ENCODE measurements at places on chromosomes 11 and 22.

- DNase-seq, result no peak
Measured at GRCh38 chr22:37669586-37669985, 5.8 kb upstream of the LGALS1 start.

DNA sequence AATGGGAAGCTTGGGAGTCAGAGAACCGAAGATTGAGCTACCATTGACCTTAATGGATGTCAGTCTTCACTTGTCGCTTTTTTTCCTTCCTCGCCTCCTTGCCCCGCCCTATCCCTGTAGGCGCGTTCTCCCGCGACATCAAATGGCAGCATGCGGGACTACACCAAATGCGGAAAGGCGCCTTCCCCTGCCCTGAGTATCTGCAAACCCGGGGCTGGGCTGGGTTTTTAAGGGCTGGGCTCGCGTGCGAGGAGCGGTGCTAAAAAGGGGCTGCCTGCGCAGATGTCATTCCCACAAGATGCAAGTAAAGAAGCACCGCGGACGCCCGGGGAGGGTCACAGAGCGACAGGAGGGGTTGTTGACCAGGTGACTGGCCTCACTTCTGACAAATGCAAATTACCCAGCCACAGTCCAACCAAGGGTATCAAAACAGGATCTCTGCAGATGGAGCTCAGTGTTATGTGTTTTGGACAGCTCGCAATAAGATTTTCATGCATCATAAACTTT, 4.7 kb upstream of the FAM111B start:
- peak; percentile 96 for DNase-seq

DNA sequence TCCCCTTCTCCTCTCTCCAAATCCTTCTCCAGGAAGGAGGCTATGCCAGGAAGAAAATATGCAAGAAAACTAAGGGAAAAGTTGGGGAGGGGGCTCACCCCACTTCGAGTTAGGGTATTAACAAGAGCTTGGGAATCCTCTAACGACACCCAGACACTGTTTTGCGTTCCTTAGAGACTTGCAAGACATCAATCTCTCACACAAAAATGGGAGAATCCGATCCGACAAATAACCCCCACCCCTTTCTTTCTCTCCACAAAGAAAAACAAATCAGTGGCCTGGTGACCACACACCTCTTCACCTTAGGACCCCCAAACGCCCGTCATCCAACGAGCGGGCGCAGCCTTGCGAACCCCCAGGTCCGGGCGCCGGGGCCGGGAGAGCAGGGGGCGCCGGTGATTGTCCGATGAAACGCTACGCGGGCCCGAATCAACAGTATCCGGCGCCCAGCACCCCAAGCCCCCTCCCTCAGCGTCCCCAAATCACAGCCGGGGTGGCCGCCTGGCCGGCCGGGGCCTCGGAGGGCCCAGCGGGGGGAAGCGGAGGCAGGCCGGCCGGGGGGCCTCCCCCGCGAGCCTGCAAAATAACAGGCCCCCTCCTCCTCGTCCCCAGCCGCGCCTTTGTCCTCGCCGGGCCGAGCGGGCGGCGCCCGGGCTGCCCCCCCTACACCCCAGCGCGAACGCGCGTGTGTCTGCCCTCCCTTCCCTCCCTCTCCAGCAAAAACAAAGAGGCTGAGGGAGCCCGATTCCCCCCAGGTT, 690 bp downstream of the CSNK1E start:
- peak; percentile 60 for DNase-seq

GRCh38 chr11:67482275-67482826, 475 bp upstream of the AIP start:
- DNase-seq, result peak; percentile 44

- DNase-seq, result no peak
Measured at GRCh38 chr11:134287561-134287960, 11.4 kb downstream of the GLB1L3 start.

- no peak for DNase-seq
Measured at GRCh38 chr11:6249770-6250555, 9.7 kb upstream of the CCKBR start.

DNA sequence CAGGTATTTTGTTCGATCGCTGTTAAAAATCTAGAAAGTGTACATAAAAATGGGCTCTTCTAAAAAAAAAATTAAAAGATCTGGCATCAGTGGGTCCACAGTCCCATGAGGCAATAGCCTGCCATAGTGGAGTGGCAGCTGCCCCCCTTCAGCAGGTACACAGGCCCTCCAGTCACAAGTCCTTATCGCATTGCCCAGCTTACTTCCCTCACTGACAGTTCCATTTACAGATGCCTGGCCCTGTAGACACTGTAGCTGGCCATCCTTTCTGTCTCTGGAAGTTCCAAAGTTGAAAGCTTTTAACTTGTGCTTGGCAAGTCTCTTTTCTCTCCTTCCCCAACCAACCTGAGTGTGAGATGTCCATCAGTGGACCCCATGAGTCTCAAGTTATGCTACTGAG, 11.4 kb downstream of the ZNRF3 start:
- DNase-seq, result no peak

GRCh38 chr11:46338636-46338987, 8.7 kb upstream of the DGKZ start:
- no peak for DNase-seq

GRCh38 chr22:22588485-22589164, 29.6 kb upstream of the PRAME start:
- DNase-seq, result no peak

GRCh38 chr22:30187529-30188407, 58.8 kb downstream of the LIF start:
- DNase-seq, result no peak

DNA sequence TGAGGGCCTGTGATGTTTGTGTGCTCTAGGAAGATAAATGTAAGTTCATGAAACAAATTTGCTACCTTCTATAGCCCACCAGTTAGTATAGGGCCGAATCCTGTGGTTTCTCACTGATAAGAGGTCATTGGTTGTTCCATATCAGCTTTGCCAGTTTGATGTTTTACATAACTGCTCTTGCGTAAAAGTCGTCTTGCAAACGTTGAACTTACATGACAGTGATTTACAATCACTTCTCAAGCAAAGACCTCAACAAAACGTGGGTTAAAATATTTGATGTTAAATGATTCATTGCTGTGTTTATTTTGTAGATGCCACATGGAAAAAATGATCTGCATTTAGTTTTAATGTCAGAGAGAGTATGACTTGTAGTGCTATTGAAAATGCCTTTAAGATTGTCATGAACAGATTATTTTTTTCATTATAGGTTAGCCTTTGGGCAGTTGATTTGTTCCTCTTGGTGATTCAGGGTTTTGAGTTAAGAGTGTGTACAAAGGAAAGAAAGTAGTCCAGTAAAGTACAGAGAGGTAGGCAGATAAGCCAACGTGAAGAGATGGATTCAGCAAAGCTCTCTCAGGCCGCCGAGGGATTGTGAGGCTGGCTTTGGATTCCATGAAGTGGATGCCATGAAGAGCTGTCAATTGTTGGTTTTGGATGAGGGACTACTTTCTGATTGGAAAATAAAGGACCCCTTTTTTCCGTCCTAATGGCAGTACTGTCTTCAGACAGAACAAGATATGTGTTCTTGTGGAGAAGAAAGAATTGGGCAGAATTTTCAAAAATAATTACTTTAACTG, 2.6 kb downstream of the EWSR1 start:
- no peak for DNase-seq

DNA sequence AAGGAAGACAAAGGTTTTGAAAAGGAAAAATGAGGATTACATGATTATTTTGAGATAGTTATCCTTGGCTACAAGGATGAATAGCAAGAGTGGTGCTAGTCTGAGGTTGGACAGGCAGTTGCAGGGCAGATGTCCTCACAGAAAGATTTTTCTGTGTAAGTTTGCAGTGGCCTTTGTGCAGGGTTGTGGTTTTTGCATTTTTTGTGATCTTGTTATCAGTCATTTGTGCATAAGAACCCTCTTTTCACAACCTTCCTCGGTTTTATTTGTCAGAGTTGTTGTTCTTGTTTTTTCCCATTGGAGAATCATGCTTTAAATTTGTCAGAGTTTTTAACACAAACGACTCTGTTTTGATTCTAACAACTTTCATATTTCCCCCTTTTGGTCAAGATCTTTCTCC, 1.4 kb downstream of the CCDC134 start:
- DNase-seq, result peak; percentile 42

GRCh38 chr11:60992842-60993409, 21.4 kb downstream of the CD6 start:
- DNase-seq, result no peak

- no peak for DNase-seq
Measured at GRCh38 chr11:29564486-29564885, 452.3 kb downstream of the KCNA4 start.

DNA sequence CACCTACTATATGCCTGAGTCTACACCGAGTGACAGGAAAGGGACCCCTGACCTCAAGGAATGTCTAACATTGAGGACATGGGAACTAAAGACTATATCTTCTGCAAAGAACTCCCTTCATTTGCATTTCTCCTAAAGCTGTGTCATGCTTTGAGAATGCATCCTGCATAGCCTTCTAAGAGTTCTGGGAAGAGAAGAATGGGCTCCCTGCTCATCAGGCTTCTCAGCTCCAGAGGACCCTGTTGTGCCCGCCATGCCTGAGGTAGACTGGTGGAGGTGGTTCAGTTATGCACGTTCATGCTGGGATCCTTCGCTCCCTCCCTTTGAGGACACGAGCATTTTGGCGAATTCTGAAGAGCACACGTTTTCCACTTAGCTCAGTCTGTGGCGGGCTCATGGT, 63.3 kb downstream of the GRIK4 start:
- no peak for DNase-seq
